ENCODE measurements at places on chromosomes 1 and 21. TPM values are rescaled to one million over a fixed set of nuclear protein-coding genes. Genes with fewer than 3 reads are reported as not detected.

Gene TESK2
- 13.9 TPM for total RNA-seq

Gene ZCCHC17
- 40.7 TPM for total RNA-seq

DNA sequence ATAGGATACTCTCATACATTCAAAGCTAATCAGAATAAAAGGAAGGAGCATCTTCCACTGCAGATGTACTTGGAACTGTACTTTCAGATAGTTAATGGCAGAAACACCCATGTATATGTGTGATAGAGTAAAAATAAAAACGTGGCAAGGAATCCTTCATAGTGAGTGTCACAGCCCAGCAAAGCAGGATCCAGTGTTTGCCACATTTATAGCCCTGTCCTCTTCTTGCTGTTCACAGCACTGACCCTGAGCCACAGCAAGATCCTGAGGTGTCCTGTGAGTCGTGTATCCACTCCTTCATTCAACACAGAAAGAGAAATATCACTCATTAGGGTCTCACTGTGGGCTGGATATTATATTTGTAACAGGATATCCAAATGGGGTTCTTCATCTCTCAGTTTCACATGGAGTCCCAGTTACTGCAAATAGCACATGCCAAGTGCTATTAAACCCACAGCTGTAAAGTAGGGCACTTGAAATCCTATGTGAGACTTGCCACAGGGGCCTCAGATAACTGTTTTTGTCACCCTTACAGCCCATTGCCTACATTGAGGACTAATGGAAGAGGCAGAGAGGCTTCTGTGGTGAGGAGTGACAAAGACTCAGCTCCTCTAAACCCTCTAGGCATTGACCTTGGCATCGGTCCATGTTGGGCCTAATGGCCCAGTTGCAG, 41.3 kb downstream of the CYP2J2 start:
- peak; percentile 60 for DNase-seq

Gene FALEC
- total RNA-seq: not detected

Gene TSPEAR
- total RNA-seq: 3.2 TPM

Gene OR2T35
- total RNA-seq: not detected

DNA sequence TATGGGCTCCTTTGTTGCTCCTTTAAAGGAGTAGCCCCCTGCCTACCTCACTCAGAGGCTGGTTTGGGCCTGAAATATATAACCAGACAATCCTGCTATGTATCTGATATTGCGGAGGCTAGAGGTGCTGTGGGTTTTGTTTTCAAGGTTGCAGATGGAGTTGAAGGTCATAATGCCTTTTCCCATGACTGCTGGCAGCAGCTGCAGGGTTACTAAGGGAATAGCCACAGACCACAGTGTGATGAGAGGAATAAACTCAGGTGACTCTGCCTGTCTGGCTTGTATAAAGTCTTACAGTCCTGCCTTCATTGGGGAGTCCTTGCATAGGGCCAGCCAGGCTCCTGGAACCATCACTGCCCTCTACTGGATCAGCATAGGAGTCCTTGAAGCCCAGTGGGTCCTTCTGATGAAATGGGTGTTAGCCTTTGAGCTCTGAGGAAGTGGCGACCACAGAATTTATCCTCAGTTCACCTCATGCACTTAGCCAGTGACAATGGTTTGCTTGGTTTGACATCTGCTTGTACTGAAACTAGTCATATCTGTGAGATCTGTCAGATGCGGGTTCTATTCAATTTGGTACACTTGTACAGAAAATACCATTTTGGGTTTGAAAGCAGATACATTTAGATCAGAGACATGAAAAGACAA, 174.4 kb upstream of the HMCN1 start:
- DNase-seq: peak; percentile 39

Gene CLCA1
- total RNA-seq: not detected

GRCh38 chr1:10252508-10252907, 42.1 kb downstream of the KIF1B start:
- peak; percentile 38 for DNase-seq

Gene UTS2
- not detected for total RNA-seq

GRCh38 chr1:1960480-1961196, 41.6 kb upstream of the TMEM52 start:
- DNase-seq: no peak

DNA sequence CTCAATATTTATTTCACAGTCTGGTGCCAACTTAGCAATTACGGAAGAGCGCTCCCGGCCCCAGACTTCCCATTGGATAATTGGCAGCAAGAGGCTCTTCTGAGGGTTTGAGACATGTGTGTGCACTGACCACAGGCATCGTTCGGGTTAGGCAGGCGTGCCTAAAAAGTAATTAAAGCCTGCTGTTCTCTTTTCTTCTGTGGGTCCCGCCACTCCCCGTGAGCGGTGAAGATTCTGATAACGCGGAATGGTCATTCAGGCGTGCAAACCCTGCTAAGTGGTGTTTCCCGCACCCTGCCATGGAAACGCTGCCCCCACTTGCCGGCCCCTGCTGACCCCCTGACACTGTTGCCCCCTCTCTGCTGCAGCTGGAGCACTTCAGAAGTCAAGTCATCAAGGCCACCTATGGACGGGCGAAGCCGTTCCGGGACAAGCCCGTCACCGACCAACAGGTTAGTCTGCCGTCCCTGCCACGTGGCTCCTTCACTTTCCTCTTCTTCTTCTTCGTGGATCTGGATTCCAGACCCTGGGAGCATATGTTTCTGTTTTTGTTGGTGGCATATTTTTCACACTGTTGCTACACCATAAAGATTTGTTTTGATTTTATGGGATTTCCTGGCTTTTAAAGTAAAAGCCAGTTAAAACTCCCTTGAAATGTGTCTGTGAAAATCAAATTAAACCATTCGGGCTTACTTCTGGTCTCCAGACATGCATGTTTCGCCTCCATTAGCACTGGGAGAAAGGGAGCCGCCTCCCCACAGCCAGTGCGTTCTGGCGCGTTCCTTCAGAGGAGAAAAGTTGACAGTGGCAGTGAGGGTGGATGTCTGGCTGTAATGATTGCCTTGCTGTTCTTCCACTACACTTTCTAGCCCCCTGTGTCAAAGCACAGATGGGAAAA, 79.9 kb downstream of the FHAD1 start:
- DNase-seq: peak; percentile 40

Gene BSDC1
- 78.7 TPM for total RNA-seq

GRCh38 chr1:149917571-149918144, at the start of gene SV2A:
Gene SV2A, minus strand, starts transcription at chr1:149917844. Its CDS starts 4,004 bp downstream, at chr1:149913840.
- DNase-seq: peak; percentile 69

DNA sequence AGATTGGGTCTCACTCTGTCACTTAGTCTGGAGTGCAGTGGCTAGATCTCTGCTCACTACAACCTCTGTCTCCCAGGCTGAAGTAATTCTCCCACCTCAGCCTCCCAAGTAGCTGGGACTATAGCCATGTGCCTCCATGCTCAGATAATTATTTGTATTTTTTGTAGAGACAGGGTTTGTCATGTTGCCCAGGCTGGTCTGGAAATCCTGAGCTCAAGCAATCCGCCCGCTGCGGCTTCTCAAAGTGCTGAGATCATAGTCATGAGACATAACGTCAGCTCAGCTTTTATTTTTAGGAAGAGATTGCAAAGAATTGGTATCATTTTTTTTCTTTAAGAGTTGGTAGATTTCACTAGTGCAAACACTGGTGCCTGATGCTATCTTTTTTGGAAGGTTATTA, 244.9 kb downstream of the DSCAM start:
- no peak for DNase-seq

GRCh38 chr21:44802396-44803153, 955 bp upstream of the UBE2G2 start:
- peak; percentile 20 for DNase-seq

Gene KIF21B
- total RNA-seq: 3.5 TPM

- DNase-seq: no peak
Observed at GRCh38 chr1:186413319-186413718, 37.7 kb downstream of the ODR4 start.

DNA sequence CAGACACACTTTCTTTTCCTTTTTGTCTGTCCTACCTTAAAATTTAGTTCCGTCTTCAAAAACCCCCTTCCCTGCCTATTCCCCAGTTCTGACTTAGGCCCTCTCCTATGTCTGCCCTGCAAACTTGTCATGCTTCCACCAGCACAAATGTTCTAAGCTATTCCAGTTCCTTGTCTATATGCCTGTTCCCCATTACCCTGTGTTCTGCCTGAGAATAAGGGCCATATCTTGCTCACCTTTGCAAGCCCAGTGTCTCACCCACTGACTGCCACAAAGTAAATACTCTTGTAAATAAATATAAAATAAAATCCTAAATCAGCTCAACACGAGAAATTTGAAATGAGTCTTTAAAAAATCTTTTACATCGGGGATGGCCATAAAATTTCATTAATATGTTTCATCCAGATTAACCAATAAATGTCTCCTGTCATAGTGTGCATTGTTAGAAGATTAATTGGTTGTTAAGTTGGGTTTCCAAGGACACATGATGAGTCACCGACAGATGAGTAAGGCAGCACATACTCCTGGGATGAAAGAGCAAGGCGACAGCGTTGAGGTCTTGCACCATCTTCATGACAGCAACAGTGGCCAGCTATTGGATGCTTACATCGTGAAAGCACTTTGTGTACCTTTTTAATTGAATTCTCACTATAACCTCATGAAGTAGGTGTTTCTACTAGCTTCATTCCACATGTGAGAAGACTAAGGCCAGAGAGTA, 92.6 kb upstream of the NGF start:
- DNase-seq: no peak

GRCh38 chr1:205800981-205801703, 11.9 kb downstream of the SLC41A1 start:
- DNase-seq: no peak

DNA sequence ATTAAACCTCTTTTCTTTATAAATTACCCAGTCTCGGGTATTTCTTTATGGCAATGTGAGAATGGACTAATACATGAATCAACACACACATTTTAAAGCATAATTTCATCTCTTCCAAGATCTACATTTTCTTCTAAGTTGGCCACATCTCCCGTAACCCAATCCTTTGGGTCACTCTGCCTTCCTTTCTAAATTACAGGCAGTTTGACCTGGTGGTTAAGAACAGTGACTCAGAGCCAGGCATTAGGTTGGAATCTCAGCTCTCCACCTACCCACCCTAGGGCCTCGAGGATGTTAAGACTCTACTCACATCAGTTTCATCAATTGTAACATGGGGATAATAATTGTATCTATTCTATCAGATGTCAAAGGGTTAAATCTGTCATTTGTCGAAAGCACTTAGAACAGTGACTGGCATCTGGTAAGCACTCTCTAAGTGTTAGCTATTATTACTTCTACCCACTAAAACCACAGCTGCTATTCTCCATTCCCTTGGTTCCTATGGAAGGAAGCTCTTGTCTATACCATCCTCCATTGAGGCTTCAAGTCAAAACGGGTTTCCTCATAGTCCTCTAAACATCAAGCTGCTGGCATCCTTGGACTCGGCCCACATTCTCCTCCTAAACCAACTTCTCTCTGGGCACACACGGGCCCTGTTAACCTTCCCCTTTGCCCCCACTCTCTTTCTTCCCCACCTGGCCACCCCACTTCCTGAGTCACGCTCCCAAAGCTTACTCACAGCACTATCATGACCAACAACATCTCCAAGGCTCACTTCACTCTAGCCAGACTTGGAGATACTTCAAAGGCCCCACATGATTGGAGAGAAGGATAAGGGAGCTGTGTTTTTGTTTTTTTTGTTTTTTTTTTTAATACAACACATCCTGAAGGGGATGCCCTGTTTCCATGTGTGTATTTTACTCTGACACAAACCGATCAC, 116.9 kb downstream of the TGFBR3 start:
- DNase-seq: no peak

- no peak for DNase-seq
Observed at GRCh38 chr1:190179817-190180216, 297.8 kb downstream of the BRINP3 start.

Gene MYOC
- 0.12 TPM for total RNA-seq

Gene AQP10
- 4.8 TPM for total RNA-seq

Gene KIAA1614
- 1.3 TPM for total RNA-seq

Gene EFNA1
- 43.1 TPM for total RNA-seq

Gene SRGAP2B
- 16.2 TPM for total RNA-seq

Gene RAD54L
- total RNA-seq: 2.5 TPM

Measured in cardiac muscle cell (in vitro differentiated cells and primary cell).